ENCODE measurements at places on chromosomes 3 and 15. TPM values are rescaled to one million over a fixed set of nuclear protein-coding genes. Genes with fewer than 3 reads are reported as not detected.
A peak's percentile ranks its signal among the peaks of the same experiment; 100 is the strongest.

BMF gene
- total RNA-seq: 11.9 TPM

MST1R gene
- 2.0 TPM for total RNA-seq

MYO5C gene
- 3.3 TPM for total RNA-seq

PLD1 gene
- total RNA-seq: 2.3 TPM

CSPG5 gene
- total RNA-seq: 1.5 TPM

SOX14 gene
- total RNA-seq: 1.2 TPM

FGF12 gene
- total RNA-seq: 9.6 TPM

CP gene
- total RNA-seq: 0.59 TPM

RPS17 gene
- 2,542 TPM for total RNA-seq

CSTA gene
- total RNA-seq: not detected

- DNase-seq: no peak
Measured at GRCh38 chr3:50602595-50603191, 8.9 kb downstream of the CISH start.

GRCh38 chr3:177878957-177879356 is 657.3 kb upstream of the KCNMB2 start:
- no peak for DNase-seq

- peak; percentile 16 for DNase-seq
Measured at GRCh38 chr15:37550360-37551024, 383.9 kb upstream of the TMCO5A start.

DNA sequence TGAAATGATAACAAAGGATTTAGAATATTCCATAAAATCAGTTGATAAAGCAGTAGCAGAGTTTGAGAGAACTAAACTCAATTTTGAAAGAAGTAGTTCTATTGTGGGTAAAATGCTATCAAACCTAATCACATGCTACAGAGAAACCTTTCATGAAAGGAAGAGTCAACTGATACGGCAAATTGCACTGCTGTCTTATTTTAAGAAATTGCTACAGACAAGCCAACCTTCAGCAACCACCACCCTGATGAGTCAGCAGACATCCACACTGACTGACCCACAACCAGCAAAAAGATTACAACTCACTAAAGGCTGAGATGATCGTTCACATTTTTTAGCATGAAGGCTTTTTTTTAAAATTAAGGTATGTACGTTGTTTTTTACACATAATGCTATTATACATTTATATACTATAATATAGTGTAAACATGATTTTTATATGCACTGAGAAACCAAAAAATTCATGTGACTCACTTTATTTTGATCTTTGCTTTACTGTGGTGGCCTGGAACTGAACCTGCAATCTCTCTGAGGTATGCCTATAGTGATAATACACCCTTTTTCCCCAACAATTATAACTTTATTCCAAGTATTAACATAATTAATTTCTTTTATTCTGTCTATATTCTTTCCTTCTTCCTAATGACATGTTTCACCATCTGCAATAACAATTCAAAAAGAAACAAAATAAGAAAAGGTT is 109.9 kb downstream of the TBC1D5 start:
- no peak for DNase-seq

DNA sequence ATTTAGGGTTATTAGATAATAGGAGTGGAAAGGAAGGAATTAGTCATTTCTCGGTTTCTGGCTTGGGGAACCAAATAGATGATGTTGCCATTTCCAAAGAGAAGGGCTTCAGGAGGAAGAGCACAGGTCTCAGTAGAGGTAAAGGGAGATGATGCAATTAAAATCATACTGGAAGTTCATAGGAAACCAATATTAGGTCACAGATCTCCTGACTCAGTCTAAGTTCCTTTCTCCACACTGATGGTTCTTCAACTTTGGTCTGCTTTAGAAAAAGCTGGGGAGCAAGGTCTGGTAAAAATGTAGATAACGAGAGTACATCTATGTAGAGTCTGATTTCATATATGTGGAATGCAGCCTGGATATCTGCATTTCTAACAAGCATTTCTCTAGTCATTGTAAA is 130.9 kb downstream of the POLQ start:
- DNase-seq: no peak

GRCh38 chr15:57503911-57504598 is 87.6 kb upstream of the MYZAP start:
- no peak for DNase-seq

DNA sequence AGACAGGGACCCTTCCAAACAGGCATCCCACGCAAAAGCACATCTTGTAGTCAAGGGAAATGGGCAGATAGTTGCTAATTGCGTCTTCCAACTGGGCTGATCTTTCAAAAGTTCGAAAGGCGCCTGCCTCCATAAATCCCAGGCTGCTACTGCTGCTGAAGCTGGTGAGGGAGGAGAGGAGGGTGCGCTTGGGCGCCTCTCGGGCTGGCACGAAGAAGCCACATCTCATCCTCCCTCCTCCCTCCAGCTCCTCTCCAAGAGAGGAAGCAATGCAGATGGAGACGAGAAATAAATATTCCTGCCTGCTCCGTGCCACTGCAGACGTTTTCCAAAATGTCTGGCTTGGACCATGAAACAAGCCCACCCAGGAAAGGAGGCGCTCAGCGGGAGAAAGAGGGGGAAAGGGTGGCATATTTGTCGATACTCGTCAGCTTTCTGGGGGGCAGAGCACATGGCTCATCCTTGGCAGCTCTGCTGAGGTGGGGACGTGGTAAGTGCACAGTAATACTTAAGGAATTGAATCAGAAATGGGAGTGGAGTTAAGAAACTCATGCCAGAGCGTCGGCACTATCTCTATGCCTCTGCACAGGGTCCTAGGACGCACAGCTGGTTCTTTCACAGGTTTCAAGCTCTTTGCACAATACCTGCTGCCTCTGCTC is 88.9 kb upstream of the FEZF2 start:
- no peak for DNase-seq

- no peak for DNase-seq
Measured at GRCh38 chr3:193865339-193865738, 270.6 kb upstream of the HES1 start.

DNA sequence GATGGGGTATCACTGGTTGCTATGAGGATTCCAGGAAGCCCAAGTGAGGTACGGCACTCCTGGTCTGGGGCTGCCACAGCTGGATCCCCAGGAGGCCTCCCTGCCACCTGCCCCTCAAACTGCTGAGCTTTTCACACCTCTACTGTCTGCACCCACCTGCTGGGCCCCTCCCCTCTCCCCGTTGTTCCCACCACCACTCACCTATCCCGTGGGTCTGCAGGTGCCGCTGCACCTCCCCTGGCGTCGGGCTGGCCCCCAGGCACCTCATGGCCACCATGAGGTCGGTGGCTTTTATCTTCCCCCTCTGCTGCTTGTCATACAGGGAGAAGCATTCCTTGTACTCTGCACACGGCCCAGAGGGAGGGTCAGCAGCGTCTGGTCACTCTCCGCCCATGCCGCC is 5.8 kb downstream of the CALML4 start:
- DNase-seq: peak; percentile 52

GRCh38 chr3:14319654-14320182 is 82.7 kb upstream of the SLC6A6 start:
- peak; percentile 92 for DNase-seq

DNA sequence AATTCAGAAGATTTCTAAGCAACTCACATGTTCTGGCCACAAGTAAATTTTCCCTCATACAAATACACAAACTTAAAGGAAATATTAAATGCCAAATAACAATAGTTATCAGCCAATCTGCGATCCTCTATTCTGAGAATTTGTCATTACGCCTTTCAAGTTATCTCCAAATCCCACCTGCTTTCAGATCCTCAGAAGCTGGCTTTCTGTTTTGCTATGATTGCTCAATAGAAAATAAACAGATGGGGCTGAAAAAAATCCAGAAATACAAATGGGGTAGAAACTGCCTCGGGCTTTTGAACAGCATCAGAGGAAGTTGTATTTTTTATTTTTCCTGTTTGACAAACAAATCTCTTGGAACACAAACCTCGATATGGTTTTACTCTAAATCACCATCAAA is 74.0 kb upstream of the CNTN4 start:
- no peak for DNase-seq

DNA sequence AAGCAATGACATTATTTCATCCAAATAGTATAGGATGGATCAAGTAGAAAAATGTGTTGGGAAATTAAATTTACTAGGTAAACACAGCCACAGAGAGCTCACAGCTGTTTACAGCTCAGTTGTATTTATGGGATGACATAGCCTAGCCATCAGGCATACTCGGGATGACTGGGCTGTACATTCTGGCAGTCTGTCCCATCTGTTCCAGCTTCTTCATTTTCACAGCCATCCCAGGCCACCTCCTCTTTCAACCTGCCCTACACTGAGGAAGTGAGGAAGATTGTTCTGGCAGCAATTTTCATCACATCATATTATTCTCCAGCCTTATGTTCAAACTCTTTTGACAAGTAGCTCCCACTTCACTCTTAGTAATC is 98.4 kb upstream of the PFN2 start:
- DNase-seq: no peak

DNA sequence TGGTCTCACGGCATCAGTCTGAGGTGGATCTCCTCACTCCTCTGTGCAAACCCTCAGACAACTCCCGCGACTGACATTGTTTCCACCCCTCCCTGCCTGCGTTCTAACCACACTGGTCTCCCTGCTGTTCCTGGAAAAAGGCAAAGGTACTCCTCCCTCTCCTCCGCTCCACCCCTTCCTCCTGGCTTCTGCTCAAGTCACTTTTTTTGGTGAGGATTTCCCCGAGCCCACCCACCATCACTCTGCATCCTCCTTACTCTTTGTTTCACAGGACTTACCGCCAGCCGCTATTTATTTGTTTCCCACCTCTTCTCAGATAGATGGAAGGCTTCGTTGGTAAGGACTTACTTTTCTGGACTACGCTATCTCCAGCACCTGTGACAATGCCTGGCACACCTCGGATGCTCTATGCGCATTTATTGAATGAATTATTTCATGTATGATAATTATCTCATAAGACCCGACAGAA is 25.6 kb downstream of the PRR23E start:
- peak; percentile 30 for DNase-seq

GRCh38 chr3:184377374-184377773 is 633 bp downstream of the THPO start:
- DNase-seq: no peak

DNA sequence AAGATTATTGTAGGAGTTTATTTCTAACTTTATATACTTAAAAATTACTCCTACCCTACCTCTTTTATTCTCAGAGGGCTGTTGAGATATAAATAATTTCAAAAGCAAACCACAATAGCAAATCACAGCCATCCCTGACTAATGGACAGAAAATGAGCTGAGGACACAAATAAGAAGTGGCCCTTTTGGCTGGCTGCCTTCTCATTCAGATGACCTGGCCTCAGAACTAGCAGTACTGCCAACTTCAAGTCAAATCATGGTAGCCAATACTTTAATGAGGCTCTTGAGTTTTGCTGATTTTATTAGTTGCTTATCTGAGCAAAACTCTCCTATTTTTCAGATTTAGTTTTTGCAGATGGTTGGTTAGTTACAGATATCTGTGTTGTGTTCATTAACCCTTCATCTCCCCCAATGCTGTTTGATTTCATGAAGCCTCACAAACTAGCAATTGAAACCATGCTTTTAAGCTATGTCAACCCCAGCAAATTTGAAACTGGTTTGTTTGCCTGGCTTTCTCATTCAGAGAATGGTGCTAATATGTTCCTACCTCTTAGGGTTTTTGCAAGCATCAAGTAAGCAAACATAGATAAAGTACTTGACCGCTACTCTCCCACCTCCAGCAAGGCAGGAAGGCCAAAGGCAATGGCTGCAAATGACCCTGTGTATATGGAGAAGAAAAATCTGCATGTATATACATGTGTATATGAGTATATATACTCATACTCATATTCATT is 73.4 kb upstream of the HACD2 start:
- DNase-seq: no peak

DNA sequence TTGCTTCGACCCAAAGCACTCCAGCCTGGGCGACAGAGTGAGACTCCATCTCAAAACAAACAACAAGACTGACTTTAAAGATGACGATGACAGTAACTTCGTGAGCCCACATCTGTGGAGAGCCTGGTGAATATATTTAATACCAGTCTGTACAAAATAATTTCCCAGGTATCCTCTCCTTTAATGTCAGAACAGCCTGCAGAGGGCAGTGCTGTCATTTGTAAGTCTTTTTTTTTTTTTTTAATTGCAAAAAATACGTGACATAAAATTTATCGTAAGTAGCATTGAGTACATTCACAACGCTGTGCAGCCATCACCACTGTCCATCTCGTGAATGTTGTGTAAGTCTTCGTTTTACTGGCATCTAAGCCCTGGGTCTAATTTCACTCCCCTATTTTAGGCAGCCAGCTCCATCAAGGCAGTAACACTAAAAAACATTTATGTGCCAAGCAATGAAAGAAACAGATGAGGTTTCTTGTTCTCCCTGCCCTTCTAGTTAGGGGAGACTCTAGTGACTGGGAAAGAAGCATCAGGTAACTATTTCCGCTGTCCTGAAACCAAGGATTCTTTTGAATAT is 1.4 kb downstream of the HTD2 start:
- DNase-seq: no peak

GRCh38 chr3:193757457-193757856 is 164.4 kb downstream of the OPA1 start:
- no peak for DNase-seq

GRCh38 chr3:46830801-46831200 is 32.4 kb downstream of the MYL3 start:
- no peak for DNase-seq

GRCh38 chr15:99606646-99607045 is 40.9 kb downstream of the MEF2A start:
- no peak for DNase-seq

DNA sequence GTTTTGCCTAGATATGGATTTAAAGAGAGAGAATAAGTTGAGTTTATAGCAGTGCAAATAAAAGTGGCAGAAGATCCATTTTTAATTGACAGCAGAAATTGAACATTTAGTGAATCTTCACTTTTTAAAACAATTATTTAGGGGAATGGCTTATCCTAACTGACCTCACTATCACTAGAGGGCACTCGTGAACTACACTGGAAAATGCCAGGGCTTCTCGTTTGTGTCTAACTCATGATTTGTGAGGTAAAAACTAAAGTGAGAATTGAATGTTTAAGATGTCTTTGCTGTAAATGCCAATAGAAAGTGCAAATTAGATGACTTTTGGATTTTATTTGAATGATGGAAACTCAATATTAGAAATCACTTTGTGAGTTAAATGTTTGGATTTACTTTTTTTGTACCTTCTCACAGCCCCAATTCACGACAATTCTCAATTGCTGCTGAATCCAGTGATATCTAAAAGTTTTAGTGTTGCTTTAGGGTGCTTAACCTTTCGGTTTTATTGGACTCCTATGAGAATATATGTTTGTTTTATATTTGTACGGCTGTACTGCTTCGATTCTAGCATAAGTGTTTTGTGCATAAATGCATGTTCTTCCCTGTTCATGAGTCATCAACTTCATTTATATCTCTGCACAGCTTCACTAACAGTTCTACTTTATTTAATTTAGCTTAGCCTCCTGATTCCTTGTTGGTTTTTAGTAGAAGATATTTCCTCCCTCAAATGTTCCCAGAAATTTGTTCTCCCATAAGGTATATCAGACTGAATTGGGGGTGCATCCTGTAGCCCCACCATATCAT is 462.1 kb downstream of the MFSD1 start:
- DNase-seq: peak; percentile 15

All from H7 (cell line).